ENCODE measurements at places on chromosomes 12 and 14.

DNA sequence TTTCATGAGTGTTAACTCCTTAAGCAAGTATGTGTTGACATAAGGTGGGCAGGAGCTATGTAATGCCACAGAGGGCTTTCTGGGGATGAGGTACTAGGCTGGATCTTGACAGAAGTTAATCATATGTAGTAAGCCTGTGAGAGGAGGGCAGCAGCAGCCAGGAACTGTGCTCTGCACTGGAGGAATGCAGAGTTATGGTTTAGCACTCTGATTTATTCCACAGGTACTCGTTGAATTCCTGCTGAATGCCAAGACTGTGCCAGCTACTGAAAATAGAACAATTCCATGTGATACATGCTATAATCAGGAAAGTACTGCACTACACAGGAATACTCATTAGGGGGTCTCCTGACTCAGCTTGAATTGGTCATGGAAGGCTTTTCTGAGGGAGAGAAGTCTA, 58.7 kb downstream of the SUSD6 start:
- no peak for DNase-seq

DNA sequence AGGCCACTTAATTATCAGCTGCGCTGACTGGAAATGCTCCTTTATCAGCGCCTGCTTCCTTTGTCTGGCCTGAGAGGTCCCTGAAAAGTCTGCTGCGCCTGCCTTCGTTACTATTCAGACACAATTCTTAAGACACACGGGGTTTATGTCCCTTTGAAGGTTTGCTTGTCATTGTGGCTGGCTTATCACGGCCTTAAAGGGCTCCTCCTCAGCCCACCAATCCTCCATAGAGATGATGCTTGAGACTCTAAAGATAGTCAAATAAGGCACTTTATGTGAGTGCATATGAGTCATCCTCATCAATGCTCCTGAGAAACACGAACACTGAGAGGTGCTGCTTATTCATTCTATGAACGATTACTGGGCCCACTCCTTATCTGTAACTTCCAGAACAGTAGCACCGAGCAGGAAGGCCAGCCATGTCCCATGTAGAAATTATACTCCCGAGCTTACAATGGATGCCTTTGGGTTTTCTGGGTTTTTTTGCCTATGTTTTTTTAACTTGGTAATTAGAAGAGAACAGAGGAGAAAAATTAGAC, 1268.2 kb upstream of the TMEM132C start:
- DNase-seq: no peak

DNA sequence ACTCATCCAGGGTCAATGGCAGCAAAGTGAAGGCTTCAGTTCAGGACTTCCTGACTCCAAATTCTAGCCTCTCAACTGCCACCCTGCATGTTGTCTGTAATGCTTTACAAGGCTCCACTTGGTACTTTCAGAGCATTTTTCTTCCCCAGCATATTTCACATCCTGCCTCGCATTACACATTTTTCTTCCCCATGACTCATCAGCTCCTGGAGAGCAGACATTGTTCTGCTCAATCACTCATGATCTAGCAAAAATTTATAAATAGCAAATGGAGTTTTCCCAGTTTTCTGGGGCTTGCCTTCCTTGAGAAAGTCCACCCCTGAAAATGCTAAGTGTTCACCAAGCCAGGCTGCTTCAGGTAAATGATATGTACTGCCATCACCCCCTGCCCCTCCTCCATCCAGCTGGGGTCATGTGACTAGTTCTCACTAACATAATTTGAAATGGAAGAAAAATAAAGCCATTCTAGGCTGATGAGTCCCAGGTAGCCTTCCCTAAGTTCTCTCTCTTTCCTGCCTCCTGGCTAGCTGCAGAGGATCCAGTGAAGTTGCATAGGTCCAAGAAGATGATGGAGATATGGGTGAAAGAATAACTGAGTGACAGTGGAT, 69.4 kb downstream of the ARMH4 start:
- DNase-seq: no peak

DNA sequence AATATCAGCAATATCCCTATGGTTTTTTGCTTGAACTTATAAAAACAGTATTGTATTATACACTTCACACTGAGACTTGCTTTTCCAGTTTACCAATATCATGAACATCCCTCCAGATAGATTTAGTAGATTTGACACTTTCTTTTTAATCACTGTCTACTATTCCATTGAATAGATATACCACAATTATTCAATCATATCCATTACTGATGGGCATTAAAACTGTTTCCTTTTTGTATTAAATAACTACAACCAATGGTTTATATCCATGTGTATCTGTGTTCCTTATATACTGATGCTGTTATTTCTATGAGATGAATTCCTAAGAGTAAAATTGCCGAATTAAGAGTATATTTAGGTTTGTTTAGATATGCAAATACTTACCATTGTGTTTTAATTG, 13.0 kb upstream of the DHRS7 start:
- no peak for DNase-seq

GRCh38 chr12:25590011-25590721, 37.1 kb upstream of the LMNTD1 start:
- DNase-seq: no peak

- no peak for DNase-seq
Measured at GRCh38 chr14:61258985-61259384, 22.2 kb downstream of the TMEM30B start.

GRCh38 chr12:48712209-48712608, 4.3 kb downstream of the CCNT1 start:
- no peak for DNase-seq

- DNase-seq: no peak
Measured at GRCh38 chr14:99420711-99421110, 59.9 kb downstream of the SETD3 start.

- no peak for DNase-seq
Measured at GRCh38 chr12:69647178-69647577, 36.5 kb upstream of the LRRC10 start.

GRCh38 chr14:31326111-31326510, 94.2 kb downstream of the HEATR5A start:
- no peak for DNase-seq

GRCh38 chr12:104455578-104456416, 951 bp upstream of the CHST11 start:
- DNase-seq: no peak

DNA sequence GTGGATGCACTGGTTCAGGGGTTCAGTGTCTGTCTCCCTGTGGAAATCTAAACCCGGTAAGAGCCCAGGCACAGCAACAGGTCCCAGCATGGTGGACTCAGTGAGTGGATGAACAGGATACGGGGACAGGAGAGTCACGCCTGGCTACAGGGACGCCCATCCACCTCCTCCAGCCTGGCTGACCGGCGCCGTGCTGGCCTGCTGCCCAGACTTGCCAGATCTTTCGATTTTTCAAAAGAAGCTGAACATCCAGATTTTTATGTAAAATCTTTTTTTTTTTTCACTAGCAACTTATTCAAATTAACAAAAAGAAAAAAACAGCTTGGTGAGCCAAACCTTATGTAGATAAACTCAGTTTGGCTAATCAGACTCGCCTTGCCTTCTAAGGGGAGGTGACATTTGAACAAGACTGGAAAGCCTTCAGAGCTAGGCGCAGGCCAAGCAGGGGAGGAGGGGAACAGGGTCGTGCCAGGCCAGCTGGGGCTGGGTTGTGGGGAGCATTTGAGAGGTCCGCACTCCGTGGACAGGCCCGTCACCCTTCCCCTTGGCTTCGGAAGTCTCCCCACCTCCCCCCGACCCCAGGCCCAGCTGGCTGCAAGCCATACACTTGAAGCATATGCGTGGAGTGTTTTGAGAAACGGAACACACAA, 87.8 kb upstream of the NCOR2 start:
- no peak for DNase-seq

DNA sequence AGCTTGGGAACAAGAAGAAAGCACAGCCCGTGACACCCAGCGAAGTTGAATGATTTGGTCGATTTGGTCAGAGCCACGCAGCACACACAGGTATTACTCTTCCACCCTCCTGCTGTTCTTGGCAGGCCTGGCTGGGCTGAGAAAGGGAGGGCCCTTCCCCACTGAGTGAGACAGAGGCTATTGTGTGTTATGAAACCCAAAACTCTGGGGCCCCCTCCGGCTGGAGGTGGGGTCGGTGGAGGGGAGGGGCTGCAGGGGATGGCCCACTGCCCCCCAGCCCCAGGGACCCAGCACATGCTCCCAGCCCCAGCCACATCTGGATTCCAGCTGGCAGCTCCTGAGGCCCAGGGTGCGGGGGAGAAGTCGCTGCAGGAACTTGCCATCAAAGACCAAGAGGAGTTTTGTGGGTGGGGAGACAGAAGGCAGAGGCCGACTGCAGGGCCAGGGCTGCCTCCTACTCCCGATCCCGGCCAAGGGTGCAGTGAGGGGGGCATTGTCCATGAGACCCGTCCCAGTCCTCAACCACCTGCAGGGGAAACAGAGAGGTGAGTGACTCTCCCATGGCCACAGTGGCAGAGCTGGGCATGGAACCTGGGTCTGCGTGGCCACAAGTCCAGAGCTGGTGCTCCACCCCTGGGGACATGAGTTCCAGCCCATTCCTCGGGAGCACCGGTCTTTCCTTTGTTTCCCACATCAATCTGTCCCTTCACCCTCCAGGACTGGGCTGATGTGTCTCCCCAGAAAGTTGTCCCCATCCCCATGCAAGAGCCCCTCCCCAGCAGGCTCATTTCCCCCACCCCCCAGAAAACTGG, 8.7 kb downstream of the TMEM119 start:
- no peak for DNase-seq

DNA sequence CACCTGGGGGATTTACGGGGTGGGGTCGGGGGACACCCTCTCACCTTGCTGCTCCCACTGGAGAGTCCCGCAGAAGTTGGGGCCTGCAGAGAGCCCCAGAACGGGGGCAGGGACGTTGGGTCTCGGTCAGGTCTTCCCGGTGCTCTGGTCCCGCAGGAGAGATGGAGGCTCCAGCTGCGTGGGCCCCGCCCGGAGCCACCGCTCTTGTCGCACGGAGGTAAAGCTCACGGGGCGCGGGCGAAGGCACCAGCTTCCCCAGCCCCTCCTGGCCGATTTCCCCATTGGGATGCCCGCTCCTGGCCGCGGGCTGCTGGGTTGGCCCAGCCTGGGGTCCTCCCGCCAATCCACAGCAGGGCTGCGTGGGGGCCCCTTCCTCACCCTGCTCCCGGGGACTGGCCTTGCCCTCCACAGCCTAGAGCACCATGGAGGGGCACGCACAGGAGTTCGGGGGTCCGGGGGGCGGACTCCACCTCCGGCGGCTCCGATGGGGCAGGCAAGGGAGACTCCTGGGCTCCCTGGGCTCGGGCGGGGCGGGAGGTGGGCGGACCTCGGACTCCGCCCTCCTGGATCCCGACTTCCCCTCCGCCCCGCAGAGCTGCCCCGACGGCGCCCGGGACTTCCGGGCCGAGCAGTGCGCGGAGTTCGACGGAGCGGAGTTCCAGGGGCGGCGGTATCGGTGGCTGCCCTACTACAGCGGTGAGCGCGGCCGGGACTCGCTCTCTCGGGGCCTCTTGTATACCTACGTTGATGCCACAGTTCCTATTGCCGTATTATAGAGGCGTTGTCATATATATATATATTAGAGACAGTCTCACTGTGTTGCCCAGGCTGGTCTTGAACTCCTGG, 8.4 kb downstream of the PAPLN start:
- DNase-seq: no peak

DNA sequence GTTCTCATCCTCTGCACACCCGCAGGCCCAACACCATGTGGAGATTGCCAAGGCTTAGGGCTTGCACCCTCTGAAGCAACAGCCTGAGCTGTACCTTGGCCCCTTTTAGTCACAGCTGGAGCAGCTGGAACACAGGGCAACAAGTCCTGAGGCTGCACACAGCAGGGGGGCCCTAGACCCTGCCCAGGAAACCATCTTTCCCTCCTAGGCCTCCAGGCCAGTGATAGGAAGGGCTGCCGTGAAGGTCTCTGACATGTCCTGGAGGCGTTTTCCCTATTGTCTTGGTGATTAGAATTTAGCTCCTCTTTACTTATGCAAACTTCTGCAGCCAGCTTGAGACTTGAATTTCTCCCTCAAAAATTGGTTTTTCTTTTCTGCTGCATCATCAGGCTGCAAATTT, 373.5 kb upstream of the CLEC14A start:
- no peak for DNase-seq

Data from stimulated activated CD4-positive, alpha-beta T cell treated with anti-CD3 and anti-CD28 coated beads, Interleukin-1b, Interleukin-23, amount 100 ng/mL, for 1 hour (primary cell).